ENCODE measurements at places on chromosomes 16 and 17.
A peak's percentile ranks its signal among the peaks of the same experiment; 100 is the strongest.

- DNase-seq: no peak
Measured at GRCh38 chr16:80274576-80275191, 266.1 kb upstream of the DYNLRB2 start.

DNA sequence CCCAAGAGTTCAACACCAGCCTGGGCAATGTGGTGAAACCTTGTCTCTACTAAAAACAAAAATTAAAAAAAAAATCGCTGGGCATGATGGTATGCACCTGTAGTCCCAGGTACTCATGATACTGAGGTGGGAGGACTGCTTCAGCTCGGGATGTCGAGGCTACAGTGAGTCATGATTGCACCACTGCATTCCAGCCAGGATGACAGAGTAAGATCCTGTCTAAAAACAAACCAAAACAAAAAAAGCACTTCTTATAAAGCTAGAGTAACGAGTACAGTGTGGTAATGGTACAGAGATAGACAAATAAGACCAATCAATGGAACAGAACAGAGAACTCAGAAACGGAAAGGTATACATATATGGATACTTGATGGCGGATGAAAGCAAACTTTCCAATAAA is 4.4 kb downstream of the NSMCE1 start:
- no peak for DNase-seq

GRCh38 chr16:13923703-13924298 is 3.8 kb downstream of the ERCC4 start:
- no peak for DNase-seq

- no peak for DNase-seq
Measured at GRCh38 chr17:80021600-80021999, 14.1 kb downstream of the TBC1D16 start.

DNA sequence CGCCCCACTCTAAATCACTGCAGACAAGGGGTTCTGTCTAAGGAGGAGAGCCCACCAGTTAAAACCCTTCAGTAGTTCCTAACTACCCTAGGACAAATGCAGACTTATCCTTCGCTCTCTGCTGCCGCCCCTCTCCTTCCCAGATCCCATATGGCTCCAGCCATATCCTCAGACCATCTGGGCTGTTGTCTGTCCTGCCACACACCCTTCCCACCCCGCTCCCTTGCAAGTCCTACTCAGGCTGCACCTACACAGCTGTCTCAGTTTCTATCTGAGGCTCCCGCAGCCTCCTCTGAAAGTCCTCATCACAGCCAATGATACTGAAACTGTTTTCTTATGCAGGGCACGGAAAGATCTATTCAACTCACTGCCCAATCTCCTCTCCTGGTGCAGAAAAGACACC is 720 bp upstream of the BCKDK start:
- no peak for DNase-seq

DNA sequence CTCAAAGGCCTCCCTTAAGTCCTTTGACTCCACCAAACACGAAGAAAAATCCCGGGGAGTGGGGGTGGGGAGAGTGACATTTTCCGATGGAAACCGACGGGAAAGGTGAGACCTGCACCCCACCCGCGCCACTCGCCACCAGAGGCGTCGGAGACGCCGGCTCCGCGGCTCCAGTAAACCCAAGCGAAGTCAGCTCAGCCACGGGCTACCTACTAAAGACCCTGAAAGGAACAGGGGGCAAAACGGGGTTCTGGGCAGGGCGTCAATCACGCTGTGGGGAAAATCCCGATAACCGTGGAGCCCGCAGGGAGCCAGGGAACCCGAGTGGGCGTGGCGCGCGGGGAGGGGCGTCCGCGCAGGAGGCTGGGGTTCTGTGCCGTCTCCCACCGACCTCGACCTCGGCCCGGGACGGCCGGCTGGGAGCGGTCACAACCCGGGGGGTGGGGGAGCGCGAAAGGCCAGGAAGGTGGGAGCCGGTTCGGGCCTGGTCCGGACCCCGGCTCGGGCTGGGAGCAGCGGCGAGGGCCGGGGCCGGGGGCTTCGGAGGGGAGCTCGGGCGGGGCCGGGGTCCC is 565 bp downstream of the WDR45B start:
- DNase-seq: peak; percentile 40
